Epithelial cell of esophagus (primary cell): ENCODE measurements at places on chromosomes 16 and 17.

GRCh38 chr16:72727565-72727964 is 320.4 kb downstream of the ZFHX3 start:
- no peak for DNase-seq

DNA sequence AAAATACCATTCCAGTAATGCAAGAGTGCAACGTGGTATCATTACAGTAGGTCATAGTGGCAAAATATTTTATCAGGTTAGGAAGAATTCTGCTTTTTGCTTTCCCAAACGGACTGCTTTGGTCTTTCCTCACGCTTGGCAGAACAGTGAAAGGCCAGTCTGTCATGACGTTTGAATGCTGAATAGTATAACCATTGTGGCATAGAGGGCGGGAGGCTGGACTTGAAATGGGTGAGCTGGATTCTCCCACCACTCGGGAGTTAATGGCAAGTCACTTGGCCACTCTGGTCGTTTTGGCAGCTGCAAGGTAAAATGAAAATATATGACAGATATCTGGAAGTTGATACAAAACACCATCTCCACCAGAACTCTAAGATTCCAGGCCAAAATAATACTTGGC is 391.2 kb downstream of the MAF start:
- DNase-seq = no peak

GRCh38 chr17:6159541-6160231 is 89.5 kb downstream of the WSCD1 start:
- no peak for DNase-seq

DNA sequence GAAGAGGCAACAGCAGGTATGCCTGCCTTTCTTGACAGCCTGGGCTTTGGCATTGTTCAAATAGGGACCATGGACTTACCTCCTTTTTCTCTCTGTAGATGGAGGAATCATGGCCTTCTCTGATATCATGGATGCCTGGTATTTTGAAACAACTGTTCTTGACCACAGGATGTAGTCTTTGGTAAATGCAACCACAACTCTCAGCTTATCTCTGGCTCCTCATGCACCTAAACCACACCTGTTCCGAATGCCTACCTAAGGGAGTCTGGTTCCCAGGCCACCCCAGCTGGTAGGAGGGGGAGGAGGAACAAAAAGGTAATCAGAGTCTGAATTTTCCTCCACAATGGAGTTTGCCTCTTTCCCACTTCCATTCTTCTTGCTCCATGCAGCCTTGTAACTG is 18.8 kb downstream of the CDK5RAP3 start:
- DNase-seq = no peak

GRCh38 chr17:18004884-18005305 is 32.2 kb downstream of the DRC3 start:
- no peak for DNase-seq

DNA sequence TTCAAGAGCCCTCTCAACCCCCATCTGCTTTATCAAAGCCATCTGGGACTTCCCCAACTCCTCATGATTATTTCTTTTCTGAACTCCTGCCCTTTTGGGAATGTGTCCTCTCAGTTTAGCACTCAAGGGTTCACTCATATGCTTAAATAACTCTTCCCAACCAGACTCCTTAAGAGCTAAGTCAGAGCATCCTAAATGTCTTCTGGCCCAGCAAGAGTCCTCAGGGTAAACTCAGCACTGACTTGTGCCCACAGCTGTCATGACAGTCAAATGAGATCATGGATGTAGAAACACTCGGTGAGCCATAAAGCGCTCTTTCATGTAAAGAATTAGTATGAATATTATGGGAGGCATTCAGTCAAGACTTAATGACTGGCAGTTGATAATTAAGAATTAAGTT is 85.9 kb downstream of the TEX14 start:
- peak; percentile 45 for DNase-seq

- DNase-seq = no peak
Observed at GRCh38 chr17:14340857-14341754, 40.2 kb downstream of the HS3ST3B1 start.

DNA sequence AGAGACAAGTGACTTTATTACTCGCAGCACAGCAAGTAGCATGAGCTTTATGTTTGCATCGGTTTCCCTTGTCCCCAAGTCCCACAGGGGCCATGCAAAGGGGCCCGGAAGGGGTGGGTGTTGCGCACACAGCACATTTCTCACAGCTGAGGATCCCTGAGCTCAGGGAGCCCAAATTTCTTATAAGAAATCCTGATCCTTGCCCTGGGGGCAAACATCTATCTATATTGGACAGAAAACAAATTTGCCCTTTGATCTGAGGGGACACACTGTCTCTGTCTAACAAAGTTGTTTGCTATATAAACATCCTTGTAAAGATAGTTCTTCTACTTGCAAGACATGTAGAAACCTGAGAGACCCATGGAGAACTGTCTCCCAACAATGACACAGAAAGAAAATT is 35.7 kb upstream of the MEAK7 start:
- no peak for DNase-seq

DNA sequence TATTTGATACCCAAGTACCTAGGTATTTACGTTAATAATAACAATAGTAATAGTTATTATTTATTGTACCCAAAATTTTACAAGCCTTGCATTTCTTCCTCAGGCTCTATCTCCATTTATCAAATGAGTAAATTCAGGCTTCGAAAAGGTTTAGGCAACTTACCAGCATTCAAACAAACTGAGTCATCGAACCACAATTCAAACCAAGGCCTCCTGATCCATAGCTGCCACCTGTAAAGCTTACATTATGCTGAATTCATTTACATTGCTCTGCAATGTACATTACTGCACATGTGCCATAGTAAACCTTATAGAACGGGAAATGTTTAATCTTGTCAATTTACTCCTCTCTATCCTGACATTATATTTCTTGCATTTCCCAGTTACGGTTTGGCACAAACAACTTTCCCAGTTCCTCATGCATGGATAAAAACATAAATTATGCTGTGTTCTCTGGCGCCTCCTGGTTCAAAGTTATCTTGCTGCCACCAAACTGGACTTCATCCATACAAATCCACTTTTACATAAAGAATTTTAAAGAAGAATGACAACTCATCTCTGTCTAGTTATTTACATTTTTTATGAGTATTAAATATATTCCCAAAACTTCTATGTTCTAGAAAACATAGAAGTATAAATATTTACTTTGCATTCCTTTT is 360.6 kb upstream of the SOX9 start:
- DNase-seq = peak; percentile 78

DNA sequence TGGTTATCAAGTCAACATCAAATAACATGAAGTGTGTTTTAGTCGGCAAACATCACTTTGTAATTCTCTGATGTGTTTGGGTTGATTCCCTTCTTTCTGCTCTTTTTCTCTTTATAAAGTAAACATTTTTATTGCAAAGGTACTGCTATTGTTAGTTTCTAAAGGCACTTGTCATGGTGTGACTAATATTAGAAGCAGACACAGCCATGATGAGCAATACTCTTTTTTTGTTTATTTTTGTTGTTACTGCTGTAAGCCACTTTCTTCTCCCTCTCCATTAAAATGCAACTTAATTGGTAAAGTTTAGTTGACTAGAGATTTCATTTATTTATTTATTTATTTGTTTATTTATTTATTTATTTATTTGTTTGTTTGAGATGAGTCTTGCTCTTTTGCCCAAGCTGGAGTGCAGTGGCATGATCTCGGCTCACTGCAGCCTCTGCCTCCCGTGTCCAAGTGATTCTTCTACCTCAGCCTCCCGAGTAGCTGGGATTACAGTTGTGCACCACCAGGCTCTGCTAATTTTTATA is 424.7 kb downstream of the WWOX start:
- DNase-seq = peak; percentile 30

DNA sequence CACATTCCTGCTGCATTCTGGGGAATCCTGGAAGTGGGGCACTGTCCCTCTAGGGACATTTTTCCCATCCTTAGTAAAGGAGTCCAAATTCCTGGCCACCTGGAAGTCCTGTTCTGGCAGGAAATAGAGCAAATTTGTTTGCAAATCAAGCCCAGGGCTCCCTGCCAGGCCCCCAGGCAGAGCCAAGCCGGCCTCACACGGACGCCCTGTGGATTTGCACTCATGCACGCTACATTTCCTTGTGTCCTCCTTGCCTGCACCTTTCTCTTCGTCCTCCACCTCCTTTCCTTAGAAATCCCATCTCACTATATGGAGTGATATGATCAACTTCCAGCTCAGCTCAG is 7.0 kb upstream of the CALB2 start:
- DNase-seq = no peak
